ENCODE measurements at places on chromosomes 13 and 19.
A peak's percentile ranks its signal among the peaks of the same experiment; 100 is the strongest.

GRCh38 chr13:84659359-84659661 is 777.0 kb upstream of the SLITRK1 start:
- DNase-seq, result no peak

DNA sequence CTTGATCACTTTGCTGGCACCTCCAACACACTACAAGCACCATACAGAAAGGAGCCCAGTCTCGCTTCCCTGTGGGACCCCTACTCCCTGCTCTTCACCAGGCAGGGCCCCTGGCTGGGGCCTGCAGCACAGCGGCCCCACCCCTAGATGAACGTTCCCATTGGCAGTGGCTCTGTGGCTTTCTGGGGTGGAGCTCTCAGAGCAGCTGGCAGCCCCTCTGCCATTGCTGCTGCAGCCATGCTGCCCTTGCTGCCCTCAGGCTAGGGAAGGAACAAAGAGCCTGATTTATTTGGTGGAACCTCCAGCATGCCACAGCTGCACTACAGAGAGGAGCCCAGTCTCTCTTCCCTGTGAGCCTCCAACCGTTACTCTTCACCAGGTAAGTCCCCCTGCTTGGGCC is 5.8 kb downstream of the SIGLEC6 start:
- DNase-seq, result no peak

DNA sequence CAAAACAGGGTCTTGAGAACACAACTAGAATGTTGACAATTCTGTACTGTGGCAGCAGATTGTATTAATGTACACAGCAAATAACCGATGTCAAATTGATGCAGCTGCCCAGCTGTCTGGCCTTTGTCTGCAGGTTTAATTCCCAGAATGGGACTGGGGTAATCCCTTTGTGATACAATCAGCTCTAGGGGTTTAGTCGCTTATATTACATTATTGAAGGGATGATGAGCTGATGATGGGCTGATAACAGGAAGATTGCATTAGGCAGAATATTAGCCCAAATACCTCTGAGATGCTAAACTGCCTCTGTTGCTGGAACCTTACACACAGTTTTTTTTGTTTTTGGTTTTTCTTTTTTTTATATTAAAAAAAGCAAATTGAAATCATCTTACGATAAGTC is 265.0 kb downstream of the RBM26 start:
- DNase-seq, result no peak

GRCh38 chr19:15283141-15283883 is 49.0 kb downstream of the BRD4 start:
- DNase-seq, result no peak

DNA sequence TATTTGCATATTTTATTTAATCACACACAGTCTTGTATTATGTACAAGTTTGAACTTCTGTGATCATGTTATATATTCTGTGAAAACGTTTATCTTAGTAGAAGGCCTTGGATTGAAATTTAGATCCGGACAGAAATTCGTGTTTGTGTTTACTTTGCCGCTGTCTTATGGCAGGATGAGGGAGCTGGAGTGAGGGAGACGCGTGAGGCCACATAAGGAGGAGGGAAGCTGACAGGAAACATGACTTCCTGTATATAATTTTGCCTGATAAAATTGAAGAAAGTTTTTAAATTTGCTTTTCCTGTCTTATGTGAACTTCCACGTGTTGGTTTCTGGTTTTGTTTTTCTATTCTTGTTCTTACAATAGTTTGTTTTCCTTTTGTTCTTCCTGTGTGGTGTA is 200.2 kb downstream of the MTUS2 start:
- DNase-seq, result no peak

- no peak for DNase-seq
Observed at GRCh38 chr19:31356587-31357314, 7.5 kb upstream of the TSHZ3 start.

- DNase-seq, result no peak
Observed at GRCh38 chr19:18780631-18781030, 10.5 kb downstream of the COMP start.

DNA sequence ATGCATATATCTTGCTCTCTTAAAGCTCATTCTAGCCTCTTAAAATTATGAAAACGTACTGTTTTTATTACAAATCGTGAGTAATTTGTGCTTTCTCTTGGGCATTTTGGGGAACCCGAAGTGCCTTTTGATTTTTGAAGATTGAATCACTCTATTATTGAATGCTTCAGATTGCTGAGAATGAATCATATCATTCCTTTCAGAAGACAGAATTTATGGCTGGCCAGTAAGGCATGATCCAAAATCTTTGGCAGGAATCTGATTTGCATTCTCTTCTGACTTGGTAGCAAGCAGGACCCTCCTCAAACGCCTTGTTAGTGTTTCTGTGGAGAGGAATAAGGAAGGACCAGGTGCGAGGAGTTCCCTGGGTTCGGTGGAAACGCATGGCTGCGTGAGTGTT is 49.5 kb downstream of the STARD13 start:
- no peak for DNase-seq

- DNase-seq, result no peak
Observed at GRCh38 chr13:85567909-85568308, 231.3 kb downstream of the SLITRK6 start.

DNA sequence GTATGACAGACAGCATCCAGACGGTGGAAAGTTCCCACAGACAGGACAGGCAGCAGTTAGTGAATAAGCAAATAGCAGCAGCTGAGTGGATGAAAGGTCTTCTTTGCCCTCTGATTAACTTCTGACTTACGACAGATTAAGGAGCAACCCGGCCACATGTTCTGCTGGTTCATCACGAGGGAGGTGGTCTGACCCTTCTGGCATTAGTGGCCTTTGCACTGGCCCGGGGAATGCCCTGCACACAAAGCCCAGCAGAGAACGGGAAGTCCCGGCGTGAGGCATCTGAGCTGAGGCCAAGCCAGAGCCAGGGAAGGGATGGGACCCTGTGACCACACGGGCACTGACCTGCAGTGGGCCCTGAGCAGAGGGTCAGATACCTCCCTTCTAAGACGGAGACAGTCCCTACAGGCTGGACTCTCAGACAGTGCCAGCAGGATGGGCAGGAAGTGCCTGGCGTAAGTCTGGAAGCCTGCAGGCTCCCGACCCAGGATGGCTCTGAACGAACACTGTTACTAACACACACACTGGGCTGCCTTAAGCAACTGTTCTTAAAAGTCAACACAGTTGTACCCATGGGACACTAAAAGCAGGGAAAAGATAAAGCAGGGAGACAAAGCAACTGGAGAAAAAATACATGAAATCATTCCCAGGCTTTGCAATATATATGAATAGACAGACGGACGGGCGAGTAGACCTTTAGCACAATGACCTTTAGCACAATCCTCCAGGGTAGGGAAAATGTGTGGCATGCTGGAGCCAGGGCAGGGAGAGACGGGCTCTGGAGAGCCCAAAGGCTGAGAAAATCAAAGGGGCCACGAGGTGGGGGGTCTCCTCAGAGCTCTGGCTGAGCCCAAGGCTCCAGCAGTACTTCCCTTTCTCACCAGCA is 6.3 kb downstream of the C19orf12 start:
- DNase-seq, result no peak

DNA sequence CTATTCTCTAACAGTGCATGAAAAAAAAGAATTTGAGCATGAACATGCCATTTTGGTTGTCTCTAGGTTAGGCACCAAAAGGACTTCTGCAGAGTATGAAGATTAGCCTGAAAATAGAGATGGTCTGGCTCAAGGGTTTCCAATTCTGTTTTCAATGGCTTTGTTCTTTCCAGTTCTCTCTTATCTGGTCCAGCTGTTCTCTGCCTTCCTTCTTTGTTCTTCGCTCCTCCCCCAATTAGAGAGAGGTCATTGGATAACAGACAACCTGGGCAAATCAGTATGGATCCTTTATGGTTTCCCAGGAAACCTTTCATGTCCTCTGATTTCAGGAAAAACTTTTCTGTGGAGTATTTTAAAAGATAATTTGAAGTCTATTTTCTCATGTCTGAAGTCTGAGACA is 623.4 kb downstream of the PCDH17 start:
- no peak for DNase-seq

GRCh38 chr13:75454497-75454896 is 27.5 kb downstream of the TBC1D4 start:
- no peak for DNase-seq

- no peak for DNase-seq
Observed at GRCh38 chr19:990119-990571, 6.0 kb downstream of the WDR18 start.

DNA sequence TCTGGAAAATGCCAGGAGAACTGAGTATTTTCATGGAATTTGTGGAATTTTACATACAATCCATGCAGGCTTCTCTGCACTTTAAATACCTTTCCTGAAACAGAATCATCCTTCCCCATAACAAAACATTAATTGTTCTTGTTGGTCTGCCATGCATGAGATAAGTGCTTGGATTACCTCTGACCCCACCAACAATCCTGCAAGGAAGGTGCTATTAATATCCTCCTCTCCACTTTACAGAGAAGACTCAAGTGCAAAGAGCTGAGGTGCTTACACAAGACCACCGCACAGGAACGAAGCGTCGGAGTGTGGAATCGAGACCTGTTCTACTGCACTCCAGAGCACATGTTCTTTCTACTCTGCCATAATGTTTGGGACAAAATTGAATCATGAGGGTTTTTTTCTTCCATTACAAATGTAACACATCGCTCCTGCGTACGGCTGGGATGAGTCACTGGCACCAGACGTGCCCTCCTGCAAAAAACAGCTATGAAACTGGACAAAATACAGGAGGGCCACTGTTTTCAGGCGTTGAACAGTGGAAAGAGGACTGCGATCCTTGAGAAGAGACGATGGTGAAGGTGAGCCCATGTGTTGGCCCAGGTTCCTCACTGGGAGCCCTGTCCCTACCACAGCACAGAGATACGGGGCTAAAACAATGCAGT is 12.9 kb upstream of the LRRC4B start:
- no peak for DNase-seq

DNA sequence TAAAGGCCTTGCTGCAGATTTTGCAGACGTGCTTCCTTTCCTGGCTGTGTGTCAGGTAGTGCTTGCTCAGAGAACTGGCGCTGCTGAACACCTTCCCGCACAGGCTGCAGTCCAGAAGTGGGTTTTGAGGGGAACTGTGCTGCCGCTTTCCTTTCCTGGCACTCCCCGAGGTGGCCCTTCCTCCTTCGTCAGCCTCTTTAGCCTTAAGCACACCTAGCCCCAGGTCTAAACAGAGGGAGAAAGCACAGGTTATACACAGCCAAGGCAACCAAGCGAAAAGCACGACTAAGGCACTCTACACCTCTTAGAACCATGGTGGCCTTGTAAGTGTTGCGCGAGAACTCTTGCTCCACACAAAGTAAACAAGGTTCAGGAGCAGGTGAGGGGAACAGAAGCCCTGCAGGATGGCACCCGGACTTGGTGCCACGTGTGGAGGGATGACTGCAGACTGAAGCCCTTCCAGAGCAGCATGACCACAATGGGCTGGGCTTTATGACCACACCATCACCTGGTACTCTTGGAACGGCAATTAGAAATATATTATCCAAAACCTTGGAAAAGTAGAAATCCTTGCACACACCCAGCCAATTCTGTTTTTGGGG is 23.6 kb downstream of the ZNF541 start:
- DNase-seq, result peak; percentile 24

DNA sequence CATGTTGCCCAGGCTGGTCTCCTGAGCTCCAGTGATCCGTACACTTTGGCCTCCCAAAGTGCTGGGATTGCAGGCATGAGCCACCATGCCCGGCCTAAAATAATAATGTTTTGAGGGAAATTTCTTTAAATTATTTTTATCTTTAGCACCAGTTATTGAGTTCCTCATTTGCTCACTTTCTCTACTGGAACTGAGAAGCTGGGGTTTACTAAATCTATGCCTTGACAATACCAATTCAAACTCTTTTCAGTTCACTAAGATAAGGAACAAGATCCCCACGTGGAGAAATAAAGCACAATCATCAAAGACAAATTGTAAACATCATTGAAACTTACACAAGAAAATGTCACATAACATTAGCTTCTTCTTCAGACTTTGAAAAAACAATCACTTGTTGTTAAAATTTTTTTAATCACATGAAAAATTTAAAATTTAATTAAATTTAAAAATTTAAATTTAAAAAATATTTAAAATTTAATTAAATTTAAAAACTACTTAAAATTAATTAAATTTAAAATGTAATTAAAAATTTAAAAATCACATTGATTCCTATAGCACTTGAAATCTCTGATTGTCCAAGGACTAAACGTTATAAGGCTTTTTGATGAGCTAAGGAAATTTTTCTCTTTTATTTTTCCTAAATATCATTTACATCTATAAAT is 25.2 kb upstream of the XPO4 start:
- DNase-seq, result no peak

DNA sequence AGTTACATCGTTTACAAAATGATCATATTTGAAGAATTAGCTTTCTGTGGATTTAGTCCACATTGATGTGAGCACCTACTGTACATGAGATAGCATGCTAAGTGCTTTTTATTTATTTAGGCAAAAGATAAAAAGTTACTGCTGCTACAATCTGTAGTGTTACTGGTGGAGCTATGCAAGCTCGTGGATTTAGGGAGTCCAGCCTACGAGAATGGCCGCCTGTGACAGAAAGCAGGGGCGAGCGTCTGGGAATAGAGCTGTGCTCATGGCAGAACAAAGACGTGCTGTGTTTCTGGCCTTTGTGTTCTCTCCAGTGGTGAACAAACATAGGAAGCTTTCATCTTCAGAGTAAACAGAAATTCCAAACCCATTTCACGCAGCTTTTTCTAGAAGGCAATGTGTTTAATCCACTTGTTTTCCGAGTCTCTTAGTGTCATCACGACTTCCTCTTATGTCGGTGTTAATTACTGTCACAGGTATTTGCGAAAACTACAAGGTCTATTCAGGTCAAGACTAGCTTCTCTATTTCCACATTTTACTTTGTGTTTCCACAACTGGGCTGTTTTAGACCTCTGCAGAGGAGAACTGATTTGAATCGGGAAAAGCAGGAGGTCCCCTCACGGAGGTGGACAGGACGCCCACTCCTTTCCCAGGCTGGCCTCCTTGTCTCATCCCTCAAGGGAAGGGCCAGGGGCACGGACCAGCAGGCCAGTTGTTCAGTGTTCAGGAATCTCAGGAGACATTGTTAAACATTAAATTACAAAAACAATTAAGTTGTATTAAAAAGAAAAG is 67.3 kb downstream of the ATP11A start:
- no peak for DNase-seq
